ENCODE measurements at places on chromosomes 3 and 15.
A peak's percentile ranks its signal among the peaks of the same experiment; 100 is the strongest.

DNA sequence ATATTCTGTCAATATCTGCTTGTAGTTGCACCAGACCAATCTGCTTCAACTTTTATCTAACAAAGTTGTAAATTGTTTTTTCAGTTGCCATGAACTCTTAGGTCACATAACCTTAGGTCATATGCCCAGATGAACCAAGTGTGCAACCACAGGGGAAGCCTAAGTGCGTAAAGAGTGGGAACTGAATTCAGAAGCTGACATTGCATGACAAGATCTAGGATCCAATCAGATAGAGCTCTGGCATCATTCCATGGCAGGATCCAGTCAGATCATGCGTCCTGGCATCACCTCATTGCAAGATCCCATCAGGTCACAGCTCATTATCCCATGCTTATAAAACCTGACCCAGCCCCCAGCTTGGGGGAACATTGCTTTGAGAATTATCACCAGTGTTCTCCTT is 18.9 kb upstream of the IFT57 start:
- no peak for DNase-seq

DNA sequence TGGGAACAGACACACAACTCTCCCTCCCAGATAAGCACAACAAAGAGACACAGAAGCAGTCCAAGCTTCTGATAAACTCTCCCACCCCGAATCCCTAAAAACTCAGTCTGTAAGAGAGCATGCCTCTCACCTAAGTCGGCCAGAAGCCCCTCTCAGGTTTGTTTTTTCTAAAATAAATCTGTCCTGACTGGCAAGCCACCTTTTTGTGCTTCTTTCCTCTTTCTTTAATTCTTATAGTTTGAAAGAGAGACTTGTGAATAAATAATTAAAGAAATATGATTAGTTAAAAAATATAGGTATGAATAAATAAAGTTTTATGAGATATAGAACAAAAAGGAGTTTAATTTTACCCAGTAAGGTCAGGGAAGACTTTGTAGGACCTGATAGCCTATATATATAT is 329.0 kb upstream of the SLCO3A1 start:
- no peak for DNase-seq

- DNase-seq: no peak
Observed at GRCh38 chr15:51117270-51117669, 22.6 kb upstream of the TNFAIP8L3 start.

DNA sequence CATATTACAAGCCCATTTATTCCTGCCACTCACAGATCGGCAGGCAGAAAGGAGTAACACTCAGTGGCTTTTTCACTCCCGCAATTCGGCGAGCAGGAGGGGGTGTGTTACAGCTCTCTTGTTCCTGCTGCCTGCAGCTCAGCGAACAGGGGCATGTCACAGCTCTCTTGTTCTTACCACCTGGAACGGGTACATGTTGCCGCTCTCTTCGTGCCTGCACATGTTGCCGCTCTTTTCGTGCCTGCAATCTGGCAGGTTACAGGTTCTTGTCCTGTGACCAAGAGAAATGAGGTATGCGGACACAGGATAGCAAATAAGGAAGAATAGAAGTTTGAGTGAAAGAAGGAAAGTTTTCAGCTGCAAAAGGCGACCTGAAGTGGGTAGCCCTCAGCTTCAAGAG is 761.4 kb downstream of the NAALADL2 start:
- DNase-seq: no peak

- DNase-seq: no peak
Observed at GRCh38 chr3:181932039-181932438, 220.3 kb downstream of the SOX2 start.

- peak; percentile 84 for DNase-seq
Observed at GRCh38 chr3:186526256-186526606, 17.9 kb downstream of the CRYGS start.

- no peak for DNase-seq
Observed at GRCh38 chr3:184932777-184933176, 120.8 kb downstream of the VPS8 start.

DNA sequence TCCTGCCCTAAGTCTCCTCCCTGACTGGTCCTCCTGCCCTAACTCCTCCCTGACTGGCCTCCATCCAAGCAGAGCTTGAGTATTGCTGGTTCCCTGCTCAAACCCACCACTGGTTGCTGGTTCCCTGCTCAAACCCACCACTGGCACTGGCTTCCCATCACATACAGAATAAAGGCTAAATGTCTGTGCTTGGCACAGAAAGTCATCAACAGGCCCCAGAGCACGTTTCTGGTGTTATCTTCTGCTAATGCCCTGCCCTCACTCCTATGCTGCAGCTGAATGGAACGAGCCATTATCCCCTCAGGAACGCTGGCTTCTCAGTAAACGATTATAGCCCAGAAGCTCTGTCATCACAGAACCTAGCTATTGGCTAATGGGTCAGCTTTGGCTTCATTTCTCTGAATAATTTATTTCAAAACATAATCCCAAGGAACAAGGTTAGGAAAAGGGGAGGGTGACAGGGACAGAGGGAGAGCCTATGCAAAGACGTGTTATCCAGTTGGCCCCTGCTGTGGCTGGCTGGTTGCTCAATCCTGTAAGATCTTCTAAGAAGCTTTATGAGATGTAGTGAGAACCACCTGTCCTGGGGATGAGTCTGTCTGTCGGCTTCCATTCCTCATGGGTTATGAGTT is 6.3 kb upstream of the MUC20 start:
- peak; percentile 32 for DNase-seq

DNA sequence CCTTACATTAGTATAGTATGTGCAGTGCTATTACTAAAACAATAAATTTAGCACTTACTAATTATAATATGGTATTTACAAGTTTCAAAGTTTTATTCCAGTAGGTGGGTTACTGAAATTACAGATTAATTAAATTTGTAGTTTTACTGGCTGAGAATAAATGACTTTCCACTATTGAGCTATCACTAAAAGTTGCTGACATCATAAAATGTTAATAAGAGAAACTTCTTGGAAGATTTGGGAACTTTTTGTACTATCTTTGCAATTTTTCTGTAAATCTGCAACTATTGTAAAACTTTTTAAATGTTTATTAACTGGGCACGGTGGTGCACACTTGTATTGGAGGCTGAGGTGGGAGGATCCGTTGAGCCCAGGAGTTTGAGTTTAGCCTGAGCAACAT is 247.7 kb downstream of the UBE2E2 start:
- no peak for DNase-seq

- no peak for DNase-seq
Observed at GRCh38 chr3:158379517-158379916, 191.5 kb upstream of the MLF1 start.
